NCI-H146 (cell line): ENCODE measurements at places on chromosomes 5 and 9.
A peak's percentile ranks its signal among the peaks of the same experiment; 100 is the strongest.

DNA sequence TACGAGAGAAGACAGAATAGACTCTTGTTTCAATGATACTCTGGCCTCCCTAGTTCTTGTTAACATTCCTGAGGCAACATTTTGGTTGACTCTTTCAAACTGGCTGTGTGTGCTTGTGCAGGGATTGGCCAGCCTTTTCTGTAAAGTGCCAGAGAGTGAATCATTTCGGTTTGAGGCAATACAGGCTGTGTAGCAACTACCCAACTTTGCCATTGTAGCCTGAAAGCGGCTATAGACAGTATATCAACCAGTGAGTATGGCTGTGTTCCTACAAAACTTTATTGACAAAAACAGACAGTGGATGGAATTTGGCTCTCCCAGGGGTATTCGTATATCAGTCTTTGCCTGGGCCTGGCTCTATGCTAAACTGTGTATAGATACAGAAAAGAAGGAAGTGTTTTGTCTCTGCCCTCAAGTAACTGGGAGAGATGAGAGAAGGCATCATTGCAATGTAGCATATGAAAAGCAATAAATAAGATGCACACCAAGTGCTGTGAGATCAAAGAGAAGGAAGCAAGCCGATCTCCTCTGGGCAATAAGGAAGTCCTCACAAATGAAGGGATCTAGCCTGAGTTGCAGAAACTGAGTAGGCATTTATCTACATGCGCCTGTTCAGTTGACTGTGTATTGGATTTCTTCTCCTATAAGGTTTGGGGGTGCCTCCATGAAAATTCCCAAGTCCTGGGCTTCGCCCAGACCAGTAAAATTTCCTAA is 568.0 kb upstream of the KLF4 start:
- DNase-seq, result no peak

- DNase-seq, result peak; percentile 46
These were observed 115.4 kb downstream of the LHX2 start for GRCh38 chr9:124126648-124127646.

GRCh38 chr5:176796411-176796810 is 13.9 kb upstream of the UNC5A start:
- DNase-seq, result no peak

- peak; percentile 57 for DNase-seq
These were observed 267.7 kb downstream of the ADAMTS6 start for GRCh38 chr5:65213921-65214525.

GRCh38 chr5:1167728-1168709 is 33.4 kb upstream of the SLC6A19 start:
- peak; percentile 86 for DNase-seq

DNA sequence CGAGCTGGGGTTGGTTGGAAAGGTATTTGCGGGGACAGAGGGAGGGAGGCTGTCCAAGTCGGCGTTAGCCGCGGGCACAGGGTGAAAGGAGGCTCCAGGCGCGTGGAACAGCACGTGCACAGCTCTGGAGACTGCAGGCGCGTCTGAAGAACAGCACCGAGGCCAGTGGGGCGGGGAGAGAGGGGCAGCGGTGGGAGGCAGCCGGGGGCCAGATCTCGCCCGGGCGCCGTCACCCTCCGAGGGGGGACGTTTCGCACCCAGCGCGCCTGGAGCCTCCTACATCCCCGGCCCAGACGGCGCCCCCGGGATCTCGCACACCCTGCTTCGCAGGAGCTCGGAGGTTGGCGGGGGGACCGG is 79.6 kb downstream of the NTNG2 start:
- DNase-seq, result no peak

- DNase-seq, result no peak
These were observed 26.5 kb downstream of the MTAP start for GRCh38 chr9:21828853-21829410.

DNA sequence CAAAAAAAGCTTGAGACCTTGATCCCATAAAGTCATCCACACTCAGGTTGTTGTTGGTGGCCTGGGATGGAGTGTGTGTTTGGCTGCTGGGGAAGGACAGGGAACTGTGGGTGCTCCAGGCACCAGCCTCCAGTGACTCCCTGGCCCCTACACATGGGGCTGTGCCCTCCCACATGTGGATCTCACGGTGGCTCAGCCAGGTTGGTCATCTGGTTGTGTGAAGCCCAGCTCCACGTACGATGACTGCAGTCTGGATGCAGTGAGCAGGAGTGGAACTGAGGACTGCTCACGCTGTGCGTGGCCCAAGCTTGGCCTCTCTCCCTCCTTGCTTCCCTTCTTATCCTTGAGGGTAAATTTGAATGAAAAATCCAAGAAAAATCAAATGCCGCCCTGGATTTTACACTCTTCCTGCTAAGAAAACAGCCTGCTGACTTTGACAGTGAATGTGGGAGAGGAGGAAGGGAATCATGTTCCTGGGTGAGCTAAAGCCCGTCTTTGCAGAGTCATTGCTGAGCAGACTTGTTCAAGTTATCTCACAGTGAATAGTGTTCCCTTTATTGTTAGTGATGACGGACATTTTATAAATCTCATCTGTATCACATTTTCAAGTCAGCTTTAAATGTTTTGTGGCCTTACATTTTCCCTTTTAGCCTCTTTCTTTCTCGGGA is 65.1 kb upstream of the CACNA1B start:
- no peak for DNase-seq

DNA sequence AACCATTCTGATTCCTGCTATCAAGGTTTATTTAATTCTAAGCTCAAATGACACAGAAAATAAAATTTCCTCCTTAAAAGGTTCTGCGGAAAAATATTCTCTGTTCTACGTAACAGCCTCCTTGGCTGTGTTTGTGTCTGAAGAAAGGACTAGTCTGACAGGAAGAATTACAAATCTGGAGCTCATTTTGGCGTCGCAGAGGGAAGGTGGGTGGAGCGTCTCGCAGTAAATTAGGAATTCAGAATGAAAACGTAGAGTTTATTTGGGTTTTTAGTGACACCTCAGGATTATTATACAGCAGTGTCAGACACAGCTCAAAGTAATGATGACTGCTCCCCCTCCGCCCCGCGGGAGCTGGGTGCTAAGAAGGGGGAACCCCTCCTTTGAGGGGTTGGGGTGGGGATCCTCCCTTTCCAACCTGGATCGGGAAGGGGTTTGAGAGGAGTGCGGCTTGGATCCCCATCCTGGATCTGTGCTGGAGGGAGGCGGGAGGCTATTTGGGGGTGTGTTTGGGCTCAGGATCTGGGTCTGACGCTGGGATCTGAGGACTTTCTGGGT is 933 bp upstream of the TGFBR1 start:
- no peak for DNase-seq

- DNase-seq, result no peak
These were observed 124.6 kb upstream of the MTAP start for GRCh38 chr9:21677834-21678233.

- DNase-seq, result no peak
These were observed 395.9 kb upstream of the CDH9 start for GRCh38 chr5:27434335-27434734.

GRCh38 chr9:97853844-97854695 is 1.0 kb downstream of the FOXE1 start:
- peak; percentile 75 for DNase-seq

GRCh38 chr5:50365426-50366251 is 75.4 kb downstream of the EMB start:
- no peak for DNase-seq

GRCh38 chr5:71666321-71666720 is 52.8 kb upstream of the CARTPT start:
- DNase-seq, result peak; percentile 8

DNA sequence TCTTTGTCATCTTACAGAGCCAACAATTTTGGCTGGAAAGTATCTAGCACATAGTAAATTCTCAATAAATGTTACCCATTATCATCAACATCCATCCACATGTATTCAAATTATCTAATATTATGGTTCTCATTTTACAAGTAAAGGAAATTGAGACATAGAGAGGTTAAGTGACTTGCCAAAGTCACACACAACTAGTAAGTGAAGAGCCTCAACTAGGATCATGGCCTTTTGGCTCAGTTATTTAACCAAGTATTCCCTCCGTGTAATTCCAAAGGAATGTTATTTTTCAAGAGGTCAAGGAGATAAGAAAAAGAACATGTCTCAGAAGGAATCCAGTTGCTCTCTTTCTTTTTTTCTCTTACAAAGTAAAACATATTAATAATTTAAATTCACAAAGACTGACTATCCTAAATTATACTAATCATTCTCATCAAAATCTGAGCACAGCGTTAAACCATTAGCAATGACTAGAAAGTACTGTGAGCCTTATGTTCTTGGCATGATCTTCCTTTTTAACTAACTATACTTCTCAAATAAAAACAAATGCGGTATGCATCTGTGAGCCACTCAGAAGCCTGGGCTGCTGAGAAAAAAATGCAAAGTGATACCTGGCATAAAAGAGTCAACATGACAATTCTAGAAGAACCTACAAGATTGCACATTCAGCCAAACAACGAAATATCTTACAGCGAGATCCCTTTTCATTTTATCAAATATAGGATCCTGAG is 350.9 kb downstream of the GLIS3 start:
- no peak for DNase-seq

GRCh38 chr5:23372177-23372576 is 135.2 kb upstream of the PRDM9 start:
- DNase-seq, result no peak

DNA sequence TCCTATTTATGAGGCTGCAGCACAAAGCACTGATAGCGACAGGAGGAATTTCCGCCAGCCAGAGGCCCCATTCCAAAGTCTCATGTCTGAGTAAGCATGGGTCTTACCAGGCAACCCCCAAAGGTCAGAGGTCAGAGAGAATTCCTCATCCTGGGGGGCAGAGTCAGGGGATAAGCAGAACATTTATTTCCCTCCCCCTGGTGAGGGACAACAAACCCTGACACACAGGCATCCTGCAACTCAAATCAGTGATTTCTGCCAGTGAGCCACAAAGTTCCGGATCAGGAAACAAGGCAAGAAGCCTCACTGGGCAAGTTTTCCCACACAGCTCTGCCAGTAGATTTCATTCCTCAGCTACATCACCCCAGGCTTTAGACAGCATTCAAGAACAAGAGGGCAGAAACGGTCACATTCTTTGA is 37.0 kb downstream of the ADAMTS12 start:
- DNase-seq, result no peak

- DNase-seq, result no peak
These were observed 473.9 kb upstream of the COX7C start for GRCh38 chr5:86143837-86144236.

DNA sequence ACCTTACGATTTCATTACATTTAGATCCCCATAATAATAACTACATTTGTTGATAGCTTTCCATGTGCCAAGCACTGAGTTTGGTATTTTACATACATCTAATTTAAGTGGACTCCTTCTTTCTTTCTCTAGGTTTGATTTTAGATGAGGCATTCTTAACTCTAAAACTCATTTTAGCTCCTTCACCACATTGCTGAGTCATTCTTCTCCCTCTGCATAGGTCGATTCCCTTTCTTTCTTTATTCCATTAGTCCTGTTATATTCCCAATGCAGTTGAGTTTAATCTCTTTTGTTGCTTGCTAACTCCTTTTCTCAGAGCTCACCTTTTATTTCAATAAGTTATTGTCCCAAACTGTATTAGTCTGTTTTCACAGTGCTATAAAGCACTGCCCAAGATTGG is 329.8 kb downstream of the TAF11L14 start:
- DNase-seq, result no peak

GRCh38 chr9:78828521-78828920 is 531.6 kb downstream of the PSAT1 start:
- DNase-seq, result peak; percentile 16

DNA sequence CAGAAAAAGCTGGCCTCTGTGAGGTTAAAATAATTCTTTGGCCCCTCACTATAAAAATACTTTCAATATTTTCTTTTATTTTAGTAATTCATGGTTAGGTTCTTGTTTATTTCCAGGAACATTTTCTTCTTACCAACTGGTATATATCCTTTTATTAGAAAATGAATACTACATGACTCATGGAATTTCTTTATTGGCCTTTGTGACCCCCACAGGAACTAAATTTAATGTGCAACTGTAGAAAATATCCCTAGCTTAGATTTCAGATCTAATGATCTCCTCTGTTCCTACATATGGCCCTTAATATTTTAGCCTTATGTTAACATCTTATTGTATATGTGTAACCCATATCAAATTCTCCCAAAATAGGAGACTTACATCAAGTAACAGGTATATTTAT is 429.9 kb downstream of the NR2F1-AS1 start:
- DNase-seq, result no peak

DNA sequence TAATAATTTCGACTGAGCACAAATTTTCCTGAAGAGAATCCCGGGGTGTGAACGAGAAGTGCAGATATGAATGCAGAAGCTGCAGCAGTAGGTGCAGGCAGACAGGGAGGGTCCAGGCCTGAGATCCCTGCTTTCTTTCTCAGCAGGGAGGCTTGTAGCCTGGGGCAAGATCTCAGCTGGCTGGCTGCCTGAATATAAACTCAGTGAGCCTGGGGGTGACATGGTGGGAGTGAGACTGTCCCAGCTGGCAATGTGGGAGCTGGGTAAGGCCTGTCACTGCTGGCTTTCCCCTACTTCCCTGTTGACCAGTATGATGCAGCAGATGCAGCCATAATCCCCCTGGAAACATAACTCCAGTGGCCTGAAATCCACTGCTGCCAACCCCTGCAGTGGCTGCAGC is 325.2 kb downstream of the CETN3 start:
- DNase-seq, result no peak

GRCh38 chr5:114449860-114450421 is 88.1 kb downstream of the KCNN2 start:
- peak; percentile 73 for DNase-seq

- peak; percentile 31 for DNase-seq
These were observed 56.1 kb upstream of the GLRX start for GRCh38 chr5:95878417-95879323.

- DNase-seq, result no peak
These were observed 224.8 kb upstream of the SEMA6A start for GRCh38 chr5:116799401-116799800.

DNA sequence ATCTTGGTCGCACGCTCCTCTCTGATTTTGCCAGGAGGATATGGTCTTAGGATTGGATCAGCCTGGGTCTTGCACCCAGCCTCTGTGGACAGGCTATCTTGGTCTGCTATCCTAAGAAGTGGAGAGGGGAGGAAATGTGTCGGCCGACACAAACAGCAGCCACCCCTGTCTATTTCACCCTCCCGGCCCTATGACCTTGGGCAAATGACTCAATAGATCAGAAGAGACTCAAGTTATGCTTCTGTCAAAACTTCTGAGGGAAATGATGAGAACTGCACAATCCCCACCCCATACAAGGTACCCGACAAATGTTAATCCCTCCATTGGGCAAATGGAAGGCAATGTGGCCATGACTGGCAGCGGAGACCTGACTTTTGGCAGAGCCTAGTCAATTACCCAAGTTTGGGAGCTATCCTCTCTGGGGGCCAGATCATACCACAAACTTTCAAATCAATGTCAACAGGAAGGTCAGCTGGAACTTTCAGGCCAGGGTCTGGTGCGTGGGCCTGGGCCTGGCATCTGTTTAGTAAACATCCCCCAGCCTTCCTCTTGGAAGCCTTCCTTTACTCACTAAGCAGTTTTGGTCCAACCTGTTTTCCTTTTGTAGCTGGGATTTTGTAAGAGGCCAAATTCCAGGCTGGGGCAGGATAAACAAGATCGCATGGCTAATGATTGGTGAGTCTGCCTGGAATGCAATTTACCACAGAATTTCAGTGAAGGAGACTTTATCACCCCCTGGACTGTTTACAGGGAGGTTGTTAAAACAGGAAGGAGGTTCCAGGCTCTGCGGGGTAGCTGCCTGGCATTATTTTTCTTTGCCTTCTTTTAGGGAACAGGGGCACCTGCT is 64.2 kb upstream of the CPEB4 start:
- no peak for DNase-seq
